Neural crest cell (in vitro differentiated cells): ENCODE measurements at places on chromosomes 5 and 9. TPM values are rescaled to one million over a fixed set of nuclear protein-coding genes. Genes with fewer than 3 reads are reported as not detected.
A peak's percentile ranks its signal among the peaks of the same experiment; 100 is the strongest.

- no peaks in the 10 kb centered on the region for H3K36me3 ChIP-seq
- no peaks in the 10 kb centered on the region for H3K27me3 ChIP-seq
- no peak overlapping the region for H3K4me3 ChIP-seq
These were observed 24.1 kb upstream of the TCOF1 start for GRCh38 chr5:150333400-150333799.

Gene LRRC70
- total RNA-seq = 0.19 and 0.34 TPM in 2 replicates

DNA sequence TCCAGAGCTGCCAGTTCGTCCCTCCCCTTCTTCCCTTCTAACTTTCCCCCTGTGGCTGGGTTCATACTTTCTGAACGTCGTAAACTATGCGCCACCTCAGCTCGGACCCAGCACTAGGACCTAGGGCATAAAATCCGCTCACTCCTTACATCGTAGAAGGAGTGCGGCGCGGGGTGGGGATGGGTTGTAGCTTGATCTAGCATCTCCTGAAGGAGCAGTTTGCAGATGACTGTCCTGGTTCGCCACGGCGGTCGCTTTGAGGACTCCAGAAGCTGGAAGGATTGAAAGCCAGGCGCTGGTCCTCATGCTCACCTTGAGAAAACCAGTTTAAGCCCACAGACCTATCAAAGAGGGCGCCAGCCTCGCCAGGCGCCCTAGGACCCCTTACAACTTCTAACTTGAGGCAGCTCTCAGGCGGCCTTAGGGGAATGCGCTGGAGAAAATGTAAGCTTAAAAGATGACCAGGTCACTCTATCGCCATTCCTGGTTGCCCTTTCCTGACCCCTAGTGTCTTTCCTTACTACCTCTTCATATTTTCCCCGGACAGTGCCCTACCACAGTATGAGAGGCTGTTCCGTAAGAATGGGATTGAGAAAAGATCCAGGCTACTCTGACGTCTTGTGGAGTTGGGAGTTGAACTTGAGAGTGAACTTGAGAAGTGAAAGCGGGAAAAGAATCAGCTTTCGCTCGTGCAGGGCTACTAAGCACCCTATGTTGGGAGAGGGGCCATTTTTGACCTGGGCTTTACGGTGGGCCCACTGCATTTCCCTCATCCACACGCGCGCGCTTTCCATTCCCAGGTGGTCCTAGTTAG is 2.8 kb downstream of the RORB start:
- peaks cover 82% of the 10 kb centered on the region for H3K27me3 ChIP-seq
- H3K36me3 ChIP-seq = no peaks in the 10 kb centered on the region
- no peak overlapping the region for H3K27ac ChIP-seq
- peak overlapping the region; percentile 87 for H3K4me3 ChIP-seq
- H3K4me1 ChIP-seq = peaks cover 40% of the 10 kb centered on the region

Gene PHF24
- 0.63 and 1.2 TPM in 2 replicates for total RNA-seq

Gene PIP5KL1
- 2.6 and 3.4 TPM in 2 replicates for total RNA-seq

Gene SLC36A2
- total RNA-seq = not detected in 2 replicates

- no peak overlapping the region for H3K4me3 ChIP-seq
- H3K36me3 ChIP-seq = peaks cover 13% of the 10 kb centered on the region
- no peak overlapping the region for H3K27ac ChIP-seq
- H3K4me1 ChIP-seq = no peaks in the 10 kb centered on the region
These were observed 11.1 kb downstream of the TTC39B start for GRCh38 chr9:15295761-15296405.

- no peaks in the 10 kb centered on the region for H3K27me3 ChIP-seq
- DNase-seq = no peak
- no peak overlapping the region for H3K4me3 ChIP-seq
- H3K4me1 ChIP-seq = no peaks in the 10 kb centered on the region
- H3K27ac ChIP-seq = no peak overlapping the region
These were observed 13.1 kb upstream of the TRIM14 start for GRCh38 chr9:98132158-98132557.

DNA sequence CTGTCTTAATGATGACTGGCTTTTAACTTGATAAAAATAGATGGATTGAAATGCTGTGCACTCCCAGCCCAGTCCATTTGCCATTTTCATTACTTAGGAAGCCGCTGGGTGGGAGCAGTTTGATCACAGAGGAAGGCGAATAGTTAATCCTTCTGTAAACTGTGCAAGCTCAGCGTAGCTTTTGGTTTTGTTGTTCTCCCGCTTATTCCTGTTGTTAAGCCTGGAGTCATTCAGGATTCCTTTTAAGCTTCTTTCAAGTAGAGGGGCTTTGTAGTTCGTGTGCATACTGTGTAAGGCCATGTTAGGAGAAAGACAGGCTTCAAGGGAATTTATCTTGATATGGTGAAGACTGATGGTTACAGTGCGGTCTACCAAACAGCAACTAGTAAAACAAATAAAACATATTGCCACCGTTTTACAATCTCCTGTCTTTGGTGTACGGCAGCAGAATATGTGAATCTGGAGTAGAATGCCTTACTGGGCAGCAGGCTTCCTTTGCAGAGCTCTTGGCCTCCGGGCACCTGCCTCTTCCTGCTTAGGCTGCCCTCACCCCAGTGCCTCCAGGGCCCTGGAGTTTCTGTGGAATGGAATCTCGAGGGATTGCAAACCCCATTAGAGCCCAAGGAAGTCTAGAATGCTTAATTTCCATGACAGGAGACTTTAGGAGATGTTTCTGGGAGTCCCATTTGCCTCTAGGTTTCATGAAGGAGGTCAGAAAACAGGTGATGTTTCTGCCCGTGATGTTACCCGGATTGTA is 141.4 kb downstream of the TRIO start:
- H3K4me3 ChIP-seq = peak overlapping the region; percentile 1
- DNase-seq = no peak
- no peaks in the 10 kb centered on the region for H3K36me3 ChIP-seq
- H3K4me1 ChIP-seq = peaks cover 30% of the 10 kb centered on the region

Gene TYRP1
- total RNA-seq = not detected in 2 replicates

DNA sequence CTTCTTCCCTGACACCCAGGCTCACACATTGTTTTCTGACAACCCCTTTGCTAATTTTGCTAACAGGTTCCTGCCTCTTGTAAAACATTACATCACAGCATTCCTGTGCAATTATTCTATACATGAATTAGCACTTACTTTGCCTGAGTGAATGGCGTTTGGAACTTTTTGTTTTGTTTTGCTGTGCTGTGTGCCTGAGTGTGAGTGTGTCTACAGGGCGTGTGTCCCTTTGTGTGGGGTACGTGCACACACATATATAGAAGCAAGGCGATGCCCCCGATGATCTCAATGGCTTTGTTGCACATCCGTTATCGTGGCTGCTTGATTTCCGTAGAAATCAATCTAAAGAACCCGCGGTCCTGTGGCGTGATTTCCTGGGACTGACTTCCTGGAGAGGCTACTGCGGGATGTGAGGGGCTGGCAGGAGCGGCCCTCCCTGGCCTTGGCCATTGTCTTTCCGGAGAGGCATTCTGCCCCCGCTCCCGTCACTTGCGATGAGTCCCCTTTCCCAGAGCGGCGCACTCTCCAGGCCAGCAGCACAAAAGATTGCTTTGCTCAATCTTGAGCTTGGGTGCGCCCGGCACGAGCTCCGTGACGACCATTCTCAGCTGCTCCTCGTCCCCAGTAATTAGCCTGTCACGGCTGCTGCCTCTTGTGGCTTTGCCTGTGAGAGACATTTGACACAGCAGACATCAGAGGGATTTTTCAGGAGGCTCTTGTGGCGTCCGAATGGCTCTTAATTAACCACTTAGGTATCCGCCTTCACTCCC is 398.1 kb upstream of the IRX1 start:
- peak; percentile 53 for DNase-seq
- peak overlapping the region; percentile 77 for H3K4me3 ChIP-seq
- no peaks in the 10 kb centered on the region for H3K36me3 ChIP-seq
- peak overlapping the region; percentile 79 for H3K27ac ChIP-seq
- peaks cover 60% of the 10 kb centered on the region for H3K4me1 ChIP-seq

Gene ACTBL2
- total RNA-seq = not detected in 2 replicates

Gene SLC34A1
- 0.16 TPM in 1 of 2 replicates, not detected in the other for total RNA-seq

Gene SLC12A2
- total RNA-seq = 31.3 and 31.7 TPM in 2 replicates

- peaks cover 2% of the 10 kb centered on the region for H3K27me3 ChIP-seq
- no peaks in the 10 kb centered on the region for H3K4me1 ChIP-seq
- H3K36me3 ChIP-seq = no peaks in the 10 kb centered on the region
These were observed 73.2 kb upstream of the FAM120A start for GRCh38 chr9:93378276-93378675.

DNA sequence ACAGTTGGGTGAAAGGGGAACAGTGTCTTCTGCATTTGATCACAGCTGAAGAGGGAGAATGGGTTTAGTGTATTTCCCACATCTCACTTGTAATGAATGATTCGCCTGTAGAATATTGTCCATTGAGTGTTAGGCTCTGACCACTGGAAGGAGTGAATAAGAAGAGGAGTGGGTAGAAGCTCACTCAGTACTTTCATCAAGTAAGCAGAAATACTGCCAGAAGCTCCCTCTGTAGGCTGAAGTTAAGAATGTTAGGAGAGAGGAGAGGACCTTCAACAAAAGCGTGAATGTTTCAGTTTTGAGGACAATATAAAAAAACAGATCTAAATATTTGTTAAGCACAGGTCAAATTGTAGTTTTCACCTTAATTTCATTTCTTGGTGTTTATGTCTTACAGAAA is 27.5 kb downstream of the FSD1L start:
- H3K27me3 ChIP-seq = no peaks in the 10 kb centered on the region
- H3K4me1 ChIP-seq = peaks cover 6% of the 10 kb centered on the region
- no peak for DNase-seq
- H3K36me3 ChIP-seq = peaks cover 6% of the 10 kb centered on the region
- H3K27ac ChIP-seq = no peak overlapping the region

DNA sequence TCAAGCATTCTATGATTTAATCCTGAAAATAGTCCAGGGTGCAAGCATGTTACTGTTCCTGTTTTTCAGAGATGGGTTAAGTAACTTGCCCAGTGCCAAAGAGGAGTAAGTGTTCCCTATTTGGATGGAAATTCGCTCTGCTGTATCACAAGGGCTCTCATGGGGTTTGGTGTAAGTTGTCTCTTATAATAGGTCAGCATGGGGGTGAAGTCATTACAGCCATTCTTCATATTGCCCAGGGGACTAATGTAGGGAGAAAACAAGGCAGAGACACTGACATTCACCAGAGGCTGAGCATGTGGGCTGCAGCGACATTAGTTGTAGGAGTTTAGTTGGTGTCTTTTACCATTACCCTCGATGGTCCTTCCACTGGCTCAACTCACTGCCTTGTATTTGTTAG is 142.1 kb upstream of the GLRA1 start:
- no peaks in the 10 kb centered on the region for H3K36me3 ChIP-seq
- no peak overlapping the region for H3K4me3 ChIP-seq
- H3K27me3 ChIP-seq = peaks cover 3% of the 10 kb centered on the region
- H3K27ac ChIP-seq = no peak overlapping the region
- H3K4me1 ChIP-seq = no peaks in the 10 kb centered on the region
- no peak for DNase-seq

DNA sequence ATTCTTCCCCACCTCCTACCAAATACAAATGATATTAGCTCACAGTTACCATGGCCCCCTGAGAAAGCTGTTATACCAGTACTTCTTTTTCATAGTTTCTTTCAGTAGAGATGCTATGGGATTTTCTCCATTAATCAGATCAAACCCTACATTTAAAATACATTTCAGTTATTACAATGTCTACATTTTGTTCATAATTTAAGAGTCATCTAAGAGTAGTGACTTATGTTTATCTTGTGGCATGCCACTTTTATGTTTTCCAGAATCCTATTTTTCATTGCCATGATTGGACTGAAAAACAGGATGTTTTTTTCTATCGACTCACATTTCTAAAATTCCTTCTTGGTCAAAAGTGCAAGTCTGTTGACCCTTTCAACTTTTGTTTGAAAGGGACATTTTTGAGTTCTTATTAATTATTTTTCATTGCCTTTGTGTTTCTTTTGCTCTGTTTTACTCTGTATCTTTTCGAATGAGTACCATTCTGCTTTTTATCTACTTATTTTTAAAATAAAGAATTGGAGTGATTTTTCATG is 77.4 kb upstream of the ANXA1 start:
- H3K36me3 ChIP-seq = peaks cover 6% of the 10 kb centered on the region
- no peaks in the 10 kb centered on the region for H3K27me3 ChIP-seq
- H3K4me3 ChIP-seq = no peak overlapping the region
- DNase-seq = no peak
- H3K4me1 ChIP-seq = peaks cover 3% of the 10 kb centered on the region

GRCh38 chr5:104412649-104413240 is 850.2 kb upstream of the NUDT12 start:
- no peaks in the 10 kb centered on the region for H3K27me3 ChIP-seq
- H3K4me1 ChIP-seq = no peaks in the 10 kb centered on the region
- H3K4me3 ChIP-seq = no peak overlapping the region
- H3K27ac ChIP-seq = no peak overlapping the region
- no peaks in the 10 kb centered on the region for H3K36me3 ChIP-seq

- DNase-seq = no peak
- H3K27ac ChIP-seq = no peak overlapping the region
- no peaks in the 10 kb centered on the region for H3K4me1 ChIP-seq
- peaks cover 5% of the 10 kb centered on the region for H3K36me3 ChIP-seq
- H3K4me3 ChIP-seq = no peak overlapping the region
- peaks cover 8% of the 10 kb centered on the region for H3K27me3 ChIP-seq
These were observed 9.4 kb upstream of the MAMDC2 start for GRCh38 chr9:70034271-70034711.

GRCh38 chr5:179795049-179795862 is 1.5 kb downstream of the LTC4S start:
- peaks cover 5% of the 10 kb centered on the region for H3K4me1 ChIP-seq
- peaks cover 2% of the 10 kb centered on the region for H3K27me3 ChIP-seq
- peak overlapping the region; percentile 81 for H3K4me3 ChIP-seq
- H3K27ac ChIP-seq = no peak overlapping the region

Gene CEL
- 3.5 and 3.6 TPM in 2 replicates for total RNA-seq

GRCh38 chr9:93270976-93271375 is 87.0 kb downstream of the WNK2 start:
- H3K27ac ChIP-seq = no peak overlapping the region
- no peak overlapping the region for H3K4me3 ChIP-seq
- peaks cover 28% of the 10 kb centered on the region for H3K36me3 ChIP-seq
- H3K27me3 ChIP-seq = peaks cover 2% of the 10 kb centered on the region
- H3K4me1 ChIP-seq = no peaks in the 10 kb centered on the region
- no peak for DNase-seq

Gene OR1Q1
- not detected in 2 replicates for total RNA-seq

DNA sequence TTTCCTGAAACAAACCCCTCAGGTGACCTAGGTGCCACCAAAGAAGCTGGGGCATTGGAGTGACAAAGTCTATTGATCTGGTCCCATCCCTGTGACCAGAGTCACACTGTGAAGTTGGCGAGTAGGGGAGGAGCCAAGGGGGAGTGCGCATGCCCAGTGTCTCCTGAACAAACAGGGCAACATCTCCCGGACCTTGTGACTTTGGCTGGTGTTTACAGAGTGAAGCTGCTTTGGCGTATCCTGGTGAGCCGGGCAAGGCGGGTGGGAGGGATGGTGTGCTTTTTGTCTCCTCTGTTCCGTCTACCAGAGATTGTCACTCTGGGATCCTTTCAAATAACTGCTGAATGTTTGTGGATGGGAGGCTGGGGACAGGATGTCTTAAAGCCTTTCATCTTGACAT is 204.5 kb downstream of the HSPA4 start:
- no peaks in the 10 kb centered on the region for H3K36me3 ChIP-seq
- H3K4me3 ChIP-seq = no peak overlapping the region
- peaks cover 3% of the 10 kb centered on the region for H3K4me1 ChIP-seq
- H3K27me3 ChIP-seq = no peaks in the 10 kb centered on the region

- peaks cover 4% of the 10 kb centered on the region for H3K4me1 ChIP-seq
- no peak for DNase-seq
- H3K27me3 ChIP-seq = no peaks in the 10 kb centered on the region
These were observed 32.4 kb upstream of the CAST start for GRCh38 chr5:96629774-96630173.

GRCh38 chr9:37218800-37219425 is 98.5 kb downstream of the ZCCHC7 start:
- no peaks in the 10 kb centered on the region for H3K27me3 ChIP-seq
- DNase-seq = no peak

GRCh38 chr5:110865400-110866094 is 126.7 kb downstream of the SLC25A46 start:
- no peak overlapping the region for H3K4me3 ChIP-seq
- H3K27me3 ChIP-seq = peaks cover 14% of the 10 kb centered on the region
- no peaks in the 10 kb centered on the region for H3K36me3 ChIP-seq
- peak; percentile 16 for DNase-seq
- H3K27ac ChIP-seq = no peak overlapping the region
- H3K4me1 ChIP-seq = no peaks in the 10 kb centered on the region

Gene TNFSF15
- not detected in 2 replicates for total RNA-seq

Gene SLC45A2
- 0.36 and 1.3 TPM in 2 replicates for total RNA-seq
